ENCODE measurements at places on chromosomes 6 and 20.
A peak's percentile ranks its signal among the peaks of the same experiment; 100 is the strongest.

DNA sequence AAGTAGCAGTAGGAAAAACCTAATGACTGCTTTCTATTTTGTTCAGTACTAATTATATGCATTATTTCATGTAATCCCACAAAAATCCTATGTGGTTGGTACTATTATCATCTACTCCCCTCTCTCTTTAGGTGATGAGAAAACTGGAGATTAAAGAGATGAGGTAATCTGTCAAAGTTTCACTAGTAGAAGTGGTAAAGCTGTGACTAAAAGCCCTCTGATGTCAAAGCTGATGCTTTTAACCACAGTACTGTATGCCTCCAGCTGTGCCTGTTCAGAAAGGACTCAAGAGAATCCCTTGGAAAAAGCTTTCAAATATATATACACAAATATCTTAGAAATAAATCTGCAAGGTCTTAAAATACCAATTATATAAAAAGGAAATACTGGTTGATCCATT lies 38.0 kb downstream of the PHIP start:
- no peak for DNase-seq

DNA sequence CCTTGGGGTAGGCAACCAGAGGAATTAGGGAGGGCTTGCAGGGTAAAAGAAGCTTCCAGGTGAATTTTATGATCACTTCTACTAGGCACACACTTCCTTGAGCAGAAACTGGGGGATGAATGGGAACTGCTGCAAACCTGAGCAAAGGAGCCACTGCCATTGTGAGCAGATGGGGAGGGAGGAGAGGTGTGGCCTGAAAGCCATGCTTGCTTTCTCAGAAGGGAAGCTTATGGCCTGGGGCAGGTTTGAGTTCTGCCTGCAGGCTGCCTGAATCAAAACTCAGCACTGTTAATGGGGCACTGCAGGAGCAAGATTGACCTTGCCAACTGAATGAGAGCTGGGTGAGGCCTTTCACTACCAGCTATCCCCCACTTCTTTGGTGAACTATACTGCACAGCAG lies 328.1 kb downstream of the NKAIN2 start:
- DNase-seq: no peak

DNA sequence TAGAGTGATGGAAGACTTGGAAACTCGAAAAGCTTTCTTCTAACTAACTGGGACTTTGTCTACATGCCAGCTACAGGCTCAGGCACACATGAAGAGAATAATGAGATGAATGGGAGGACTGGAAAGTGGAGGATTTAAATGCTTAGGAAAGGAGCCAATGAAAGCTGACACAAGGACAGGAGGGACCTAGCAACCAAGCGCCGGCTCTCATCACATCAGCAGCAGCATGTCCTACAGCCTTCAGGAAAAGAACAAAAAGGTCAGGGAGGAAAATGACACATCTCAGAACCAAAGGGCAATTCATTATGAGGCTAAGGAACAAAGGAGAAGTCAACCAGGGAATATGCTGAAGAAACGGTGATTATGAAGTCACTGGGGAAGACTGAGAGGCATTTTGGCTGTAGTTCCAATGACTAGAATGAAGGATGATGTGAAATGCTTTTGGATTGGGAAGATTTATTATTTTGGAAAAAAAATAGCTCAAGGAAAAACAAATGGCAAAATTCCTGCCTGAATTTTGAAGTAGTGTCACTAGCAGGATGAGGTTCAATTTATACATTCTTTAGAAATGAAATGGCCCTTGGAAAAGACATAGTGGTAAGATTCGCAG lies 5.7 kb downstream of the BACH2 start:
- no peak for DNase-seq

DNA sequence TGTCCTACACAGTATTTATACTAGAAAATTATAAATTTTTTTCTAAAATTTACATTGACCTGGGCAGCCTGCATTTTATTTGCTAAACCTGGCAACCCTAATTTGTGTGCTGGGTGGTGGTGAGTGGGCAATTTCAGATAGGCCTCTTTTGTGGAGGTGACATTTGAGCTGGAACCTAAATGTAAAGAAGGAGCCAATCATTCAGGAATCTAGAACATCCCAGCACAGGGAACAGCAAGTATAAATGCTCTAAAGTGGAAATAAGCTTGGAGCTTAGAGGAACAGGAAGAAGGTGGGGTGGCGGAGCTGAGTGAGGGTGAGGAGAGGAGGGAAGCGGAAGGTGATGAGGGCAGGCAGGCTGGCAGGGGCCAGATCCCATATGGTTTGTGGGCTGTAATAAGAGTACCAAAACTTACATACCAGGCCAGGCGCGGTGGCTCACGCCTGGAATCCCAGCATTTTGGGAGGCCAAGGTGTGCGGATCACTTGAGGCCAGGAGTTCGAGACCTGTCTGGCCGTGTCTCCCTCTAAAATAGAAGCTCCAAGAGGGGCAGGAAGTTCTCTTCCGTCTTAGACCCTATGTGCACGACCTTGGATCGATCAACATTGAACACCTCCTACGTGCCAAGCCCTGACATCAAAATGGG lies 549 bp upstream of the CSE1L start:
- DNase-seq: no peak

DNA sequence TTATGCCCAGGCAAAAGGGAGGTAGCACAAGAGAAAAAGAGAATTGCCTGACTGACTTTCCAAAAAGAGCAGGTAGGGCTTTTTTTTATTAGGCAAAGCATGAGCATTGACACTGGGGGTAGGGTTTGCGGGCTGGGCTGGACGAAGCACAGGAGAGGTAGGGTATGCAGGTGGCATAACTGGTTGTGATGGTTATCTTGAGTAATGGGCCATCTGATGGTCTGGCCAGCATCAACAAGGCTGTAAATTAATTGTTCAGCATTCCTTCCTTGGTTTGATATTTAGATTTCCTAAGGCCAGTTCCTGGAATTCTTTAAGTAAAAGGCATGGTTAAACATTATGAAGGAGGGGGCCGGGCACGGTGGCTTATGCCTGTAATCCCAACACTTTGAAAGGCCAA lies 13.9 kb upstream of the BFSP1 start:
- no peak for DNase-seq

DNA sequence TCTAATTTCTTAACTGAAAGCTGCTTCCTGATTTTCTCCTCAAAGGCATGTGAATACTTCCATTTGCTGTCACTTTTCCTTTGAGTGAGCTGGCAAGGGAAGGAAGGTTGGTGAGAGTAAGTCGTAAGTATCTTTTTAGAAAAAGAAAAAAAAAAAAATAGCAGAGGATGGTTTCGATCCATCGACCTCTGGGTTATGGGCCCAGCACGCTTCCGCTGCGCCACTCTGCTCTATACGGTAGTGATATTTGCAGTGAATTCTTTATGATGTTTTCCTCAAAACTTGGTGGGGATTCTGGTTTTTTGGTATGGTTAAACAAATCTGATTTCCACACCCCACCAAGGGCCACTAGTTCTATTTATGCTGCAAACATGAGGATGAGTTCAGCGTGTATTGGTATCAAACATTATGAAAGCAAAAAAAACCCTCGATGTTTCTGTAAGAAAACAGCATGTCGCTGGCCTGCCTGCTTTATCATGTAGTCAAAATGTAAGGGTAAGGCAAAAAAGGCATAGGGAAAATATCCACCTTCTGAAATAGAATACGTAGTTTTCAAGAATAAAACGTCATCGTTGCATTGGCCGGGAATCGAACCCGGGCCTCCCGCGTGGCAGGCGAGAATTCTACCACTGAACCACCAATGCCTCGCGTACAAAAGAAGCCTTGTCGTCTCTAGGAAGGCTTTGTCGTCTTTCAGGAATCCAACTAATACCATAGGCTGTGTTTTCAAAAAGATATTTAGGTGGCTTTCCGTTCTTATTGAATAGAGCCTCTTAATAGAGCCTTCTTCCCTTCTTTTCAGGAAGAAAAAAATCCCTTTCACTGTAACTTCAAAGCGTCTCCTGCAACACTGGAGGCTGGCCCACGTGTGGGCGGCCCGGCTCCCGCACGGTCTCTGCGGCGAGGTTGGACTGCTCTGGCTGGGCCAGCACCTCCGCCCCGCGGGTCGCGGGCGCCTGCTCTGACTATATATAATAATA lies 9.6 kb downstream of the OR2B2 start:
- peak; percentile 73 for DNase-seq

- no peak for DNase-seq
Observed at GRCh38 chr20:61723529-61724257, 342.0 kb downstream of the TAF4 start.

DNA sequence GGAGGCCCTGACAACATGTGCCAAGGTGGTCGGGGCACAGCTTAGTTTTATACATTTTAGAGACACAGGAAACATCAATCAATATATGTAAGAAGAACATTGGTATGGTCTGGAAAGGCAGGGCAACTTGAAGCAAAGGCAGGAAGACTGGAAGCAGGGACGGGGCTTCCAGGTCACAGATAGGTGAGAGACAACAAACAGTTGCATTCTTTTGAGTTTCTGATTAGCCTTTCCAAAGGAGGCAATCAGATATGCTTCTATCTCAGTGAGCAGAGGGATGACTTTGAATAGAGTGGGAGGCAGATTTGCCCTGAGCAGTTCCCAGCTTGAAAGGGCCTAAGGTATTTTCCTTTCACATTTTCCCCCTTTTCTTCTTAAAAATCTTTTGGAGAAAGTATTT lies 311.0 kb upstream of the RGS17 start:
- no peak for DNase-seq

- DNase-seq: no peak
Observed at GRCh38 chr6:39214846-39215639, 14.2 kb downstream of the KCNK5 start.

DNA sequence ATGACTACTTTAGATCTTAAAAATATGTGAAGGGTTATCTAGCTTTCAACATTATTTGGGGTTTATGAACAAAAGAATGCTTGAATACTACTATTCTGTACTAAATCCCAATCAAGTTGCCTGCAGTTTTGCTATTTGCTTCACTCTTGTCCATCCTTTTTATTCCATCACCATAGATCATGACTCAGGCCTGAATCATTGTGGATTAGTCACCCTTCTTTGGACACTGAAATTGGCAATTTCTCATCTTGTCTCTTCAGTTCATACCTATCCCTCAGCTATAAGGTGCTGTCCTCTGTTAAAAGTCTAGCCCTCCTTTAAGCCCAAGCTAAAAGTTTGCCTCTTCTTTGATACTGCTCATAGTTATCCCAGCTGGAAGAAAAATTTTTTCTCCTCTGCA lies 199.1 kb downstream of the CENPW start:
- no peak for DNase-seq

- no peak for DNase-seq
Observed at GRCh38 chr20:10910535-10911178, 236.9 kb upstream of the JAG1 start.
